Type B pancreatic cell (in vitro differentiated cells): ENCODE measurements at places on chromosomes 1 and 21. TPM values are rescaled to one million over a fixed set of nuclear protein-coding genes. Genes with fewer than 3 reads are reported as not detected.

Gene MYOM3
- total RNA-seq = 0.12 and 0.70 TPM in 2 replicates

- DNase-seq = peak; percentile 20
Measured at GRCh38 chr1:17188889-17189631, 15.9 kb upstream of the PADI1 start.

Gene FCRL5
- total RNA-seq = 0.24 TPM in 1 of 2 replicates, not detected in the other

- no peak for DNase-seq
Measured at GRCh38 chr1:64940025-64940424, 26.3 kb downstream of the JAK1 start.

DNA sequence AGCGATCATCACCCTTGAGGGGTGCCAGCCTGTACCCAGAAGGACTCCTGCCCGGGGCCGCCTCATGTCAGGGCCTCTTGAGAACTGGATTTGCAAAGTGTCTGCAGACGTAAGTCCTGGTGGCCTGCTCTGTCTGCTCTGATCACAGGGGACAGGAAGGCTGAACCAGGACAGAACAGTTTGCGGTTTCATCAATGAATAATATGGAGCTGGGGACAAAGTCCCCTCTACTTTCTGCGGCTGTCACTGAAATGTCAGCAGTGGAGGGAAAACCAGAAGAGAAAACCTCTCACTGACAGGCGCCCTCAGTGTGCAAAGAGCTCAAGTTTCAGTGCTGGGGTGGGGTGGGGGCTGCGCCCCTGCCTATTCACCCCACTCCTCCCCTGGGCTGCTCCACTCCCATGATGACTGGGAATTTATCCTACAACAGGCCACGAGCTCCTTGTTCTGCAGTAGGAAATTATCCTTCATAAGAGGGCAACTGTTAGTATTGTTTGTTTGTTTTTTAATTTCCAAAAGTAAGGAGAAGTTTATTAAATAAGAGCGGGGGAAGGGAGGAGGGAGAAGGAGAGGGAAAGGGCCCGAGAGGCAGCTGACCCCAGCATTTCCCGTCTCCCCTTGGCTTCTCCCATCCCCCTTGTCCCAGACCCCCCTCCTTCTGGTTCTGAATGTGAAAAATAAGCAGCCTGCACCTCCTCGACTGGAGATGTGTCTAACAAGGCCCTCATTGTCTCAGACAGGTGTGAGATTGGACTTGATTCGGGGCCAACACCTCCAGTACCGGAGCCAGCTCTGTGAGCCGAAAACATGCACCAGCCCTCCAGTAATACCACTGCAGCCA lies 149.2 kb downstream of the CLIC6 start:
- no peak for DNase-seq

GRCh38 chr1:227621211-227621610 lies 57.9 kb downstream of the ZNF678 start:
- DNase-seq = no peak
